ENCODE measurements at places on chromosomes 16 and 17. TPM values are rescaled to one million over a fixed set of nuclear protein-coding genes. Genes with fewer than 3 reads are reported as not detected.

The EIF3C gene
- total RNA-seq = 1,010 TPM

The FAM234A gene
- total RNA-seq = 30.3 TPM

The DNASE1L2 gene
- 2.2 TPM for total RNA-seq

The TBC1D28 gene
- total RNA-seq = not detected

The HOXB13 gene
- total RNA-seq = not detected

The OTOA gene
- total RNA-seq = not detected

The KRTAP4-9 gene
- not detected for total RNA-seq
